Natural killer cell treated with Interleukin-12 subunit alpha and Interleukin-12 subunit beta and Interleukin-15 and Interleukin-18, amount 100 ng/mL, for 72 hours (primary cell): ENCODE measurements at places on chromosomes 2 and 18. TPM values are rescaled to one million over a fixed set of nuclear protein-coding genes. Genes with fewer than 3 reads are reported as not detected.

C2orf66 gene
- total RNA-seq, result 0.21 TPM

DTNA gene
- not detected for total RNA-seq

ERFE gene
- total RNA-seq, result 3.8 TPM

HOXD13 gene
- not detected for total RNA-seq

BCL11A gene
- not detected for total RNA-seq

SEH1L gene
- 67.2 TPM for total RNA-seq

MC4R gene
- total RNA-seq, result not detected

RNF125 gene
- 21.3 TPM for total RNA-seq

GLI2 gene
- total RNA-seq, result not detected

C2orf49 gene
- total RNA-seq, result 16.5 TPM

MBD2 gene
- total RNA-seq, result 211 TPM

C2orf92 gene
- total RNA-seq, result 8.6 TPM

CTDP1 gene
- 36.6 TPM for total RNA-seq

IGFBP2 gene
- 0.81 TPM for total RNA-seq

EVA1A gene
- not detected for total RNA-seq

RGPD4 gene
- not detected for total RNA-seq

MEP1B gene
- total RNA-seq, result 0.20 TPM

SNRNP200 gene
- 166 TPM for total RNA-seq

NT5C1B gene
- total RNA-seq, result not detected

SLC9A4 gene
- total RNA-seq, result 0.10 TPM

LIMS4 gene
- total RNA-seq, result 0.89 TPM

DTYMK gene
- 65.1 TPM for total RNA-seq

DOK6 gene
- not detected for total RNA-seq

RGPD6 gene
- 28.7 TPM for total RNA-seq

SLC38A11 gene
- not detected for total RNA-seq

DCDC2C gene
- total RNA-seq, result not detected

OTX1 gene
- not detected for total RNA-seq

TCF23 gene
- not detected for total RNA-seq

FSHR gene
- not detected for total RNA-seq

PRKAG3 gene
- not detected for total RNA-seq

NEMP2 gene
- 9.4 TPM for total RNA-seq

SERPINB12 gene
- not detected for total RNA-seq

CHAC2 gene
- 10.6 TPM for total RNA-seq

PIEZO2 gene
- not detected for total RNA-seq

AMER3 gene
- total RNA-seq, result not detected
